ENCODE measurements at places on chromosomes 4 and X.

DNA sequence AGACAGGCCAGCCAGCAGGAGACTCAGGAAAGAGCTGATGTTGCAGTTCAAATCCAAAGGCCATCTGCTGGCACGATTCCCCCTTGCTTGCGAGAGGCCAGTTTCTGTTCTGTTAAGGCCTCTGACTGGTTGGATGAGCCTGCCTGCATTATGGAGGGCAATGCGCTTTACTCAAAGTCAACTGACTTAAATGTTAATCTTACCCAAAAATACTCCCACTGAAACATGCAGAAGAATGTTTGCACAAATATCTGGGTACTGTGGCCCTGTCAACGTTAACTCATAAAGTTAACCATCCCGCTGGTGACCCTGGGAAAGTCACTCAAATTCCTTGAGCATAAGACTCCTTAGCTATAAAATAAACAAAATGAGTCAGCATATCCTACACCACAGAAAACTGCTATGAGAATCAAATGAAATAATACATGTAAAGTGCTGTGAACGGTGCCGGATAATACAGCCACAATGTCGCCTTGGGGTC is 326.4 kb downstream of the EVC2 start:
- DNase-seq, result no peak

DNA sequence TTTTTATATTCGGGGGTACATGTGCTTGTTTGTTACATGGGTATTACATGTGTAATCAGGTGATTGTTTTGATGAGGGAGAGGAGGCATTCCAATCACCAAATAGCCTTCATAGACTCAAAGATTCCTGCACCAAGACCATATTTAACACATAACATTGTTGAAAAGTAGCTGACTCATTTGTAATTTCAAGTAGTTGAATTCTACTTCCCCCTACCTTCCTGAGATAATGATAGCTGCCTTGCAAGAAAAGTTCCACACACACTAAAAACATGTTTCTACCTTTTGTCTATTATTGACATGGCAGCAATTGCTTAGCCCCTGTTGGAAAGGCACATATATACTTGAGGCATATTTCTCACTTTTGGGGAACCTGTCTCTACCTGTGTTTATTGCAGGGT is 16.1 kb downstream of the PGAM4 start:
- DNase-seq, result no peak

DNA sequence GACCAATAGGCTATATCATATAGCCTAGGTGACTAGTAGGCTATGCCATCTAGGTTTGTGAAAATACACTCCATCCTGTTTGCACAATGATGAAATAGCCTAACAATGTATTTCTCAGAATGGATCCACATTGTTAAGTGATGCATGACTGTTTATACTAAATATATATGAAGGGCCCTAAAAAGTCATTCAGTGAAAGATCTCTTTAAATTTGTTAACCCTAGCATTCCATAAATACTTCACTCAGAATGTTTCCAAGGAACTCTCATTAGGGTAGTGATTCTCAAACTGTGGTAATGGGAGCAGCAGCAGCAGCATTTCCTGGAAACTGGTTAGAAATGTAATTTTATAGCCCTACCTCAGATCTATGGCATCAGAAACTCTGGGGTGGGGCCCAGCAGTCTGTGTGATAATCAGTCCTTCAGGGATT is 74.9 kb downstream of the PRRG1 start:
- DNase-seq, result no peak

DNA sequence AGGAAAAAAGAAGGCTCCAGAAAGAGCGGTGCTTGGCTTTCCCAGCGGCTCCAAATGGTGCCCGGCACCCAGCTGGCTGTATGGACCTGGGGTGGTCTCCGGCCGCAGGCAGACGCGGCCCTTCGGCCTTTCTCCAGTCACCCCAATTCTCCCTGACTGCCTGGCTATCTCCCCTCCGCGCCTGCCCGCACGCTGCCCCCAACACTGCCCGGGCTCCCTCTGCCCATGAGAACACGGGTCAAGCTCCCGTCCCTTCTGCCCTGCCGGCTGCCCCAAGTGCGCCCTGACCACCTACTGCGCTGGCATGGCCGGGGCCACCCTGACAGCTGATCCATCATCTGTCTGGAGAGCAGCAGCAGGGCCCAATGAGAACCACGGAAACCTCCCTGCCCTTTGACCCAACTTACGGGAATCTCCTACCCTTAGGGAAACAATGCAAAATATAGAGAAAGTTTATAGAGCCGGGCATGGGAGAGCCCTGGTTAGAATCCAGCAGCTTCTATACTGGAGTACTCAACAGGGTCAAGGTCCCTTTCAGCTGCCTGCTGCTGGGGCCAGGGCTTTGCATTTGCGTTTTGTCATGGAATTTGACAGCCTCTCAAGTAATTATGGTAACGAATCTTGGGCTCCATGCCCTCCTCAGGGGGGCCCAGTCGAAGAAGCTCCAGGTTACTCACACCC is 1.2 kb upstream of the FAM3A start:
- DNase-seq, result no peak

GRCh38 chr4:134215620-134216344 is 14.2 kb upstream of the PABPC4L start:
- no peak for DNase-seq

DNA sequence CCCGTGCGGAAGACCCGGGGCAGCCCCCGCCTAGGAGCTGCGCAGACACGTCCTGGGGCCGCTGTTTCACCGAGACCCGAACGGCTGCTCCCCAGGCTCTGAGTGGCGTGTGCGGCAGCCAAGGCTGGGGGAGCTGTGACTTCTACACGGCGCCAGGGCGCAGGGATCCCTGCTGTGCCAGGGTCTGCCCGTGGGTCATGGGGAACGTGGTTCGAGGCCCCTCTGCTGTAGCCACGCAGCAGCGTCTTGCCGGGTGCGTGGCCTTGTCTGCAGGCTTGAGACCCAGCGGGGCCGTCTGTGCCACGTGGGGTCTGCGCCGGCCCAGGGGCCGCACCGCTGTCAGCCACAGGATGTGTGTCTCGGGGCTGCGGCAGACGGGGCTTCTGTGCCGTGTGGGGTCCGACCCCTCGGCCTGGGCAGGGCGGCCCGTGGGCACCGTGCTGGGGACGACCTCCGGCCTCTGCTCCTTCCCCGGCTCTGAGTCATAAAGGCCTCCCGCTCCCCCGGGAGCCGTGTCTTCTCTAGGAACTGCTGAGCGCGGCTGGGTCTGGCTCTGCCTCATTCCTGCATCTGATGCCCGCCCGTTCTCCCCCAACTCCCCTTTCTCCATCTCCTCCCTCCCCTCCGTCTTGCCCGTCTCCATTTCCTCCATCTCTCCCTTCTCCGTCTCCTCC is 12.7 kb upstream of the GTPBP6 start:
- DNase-seq, result no peak

DNA sequence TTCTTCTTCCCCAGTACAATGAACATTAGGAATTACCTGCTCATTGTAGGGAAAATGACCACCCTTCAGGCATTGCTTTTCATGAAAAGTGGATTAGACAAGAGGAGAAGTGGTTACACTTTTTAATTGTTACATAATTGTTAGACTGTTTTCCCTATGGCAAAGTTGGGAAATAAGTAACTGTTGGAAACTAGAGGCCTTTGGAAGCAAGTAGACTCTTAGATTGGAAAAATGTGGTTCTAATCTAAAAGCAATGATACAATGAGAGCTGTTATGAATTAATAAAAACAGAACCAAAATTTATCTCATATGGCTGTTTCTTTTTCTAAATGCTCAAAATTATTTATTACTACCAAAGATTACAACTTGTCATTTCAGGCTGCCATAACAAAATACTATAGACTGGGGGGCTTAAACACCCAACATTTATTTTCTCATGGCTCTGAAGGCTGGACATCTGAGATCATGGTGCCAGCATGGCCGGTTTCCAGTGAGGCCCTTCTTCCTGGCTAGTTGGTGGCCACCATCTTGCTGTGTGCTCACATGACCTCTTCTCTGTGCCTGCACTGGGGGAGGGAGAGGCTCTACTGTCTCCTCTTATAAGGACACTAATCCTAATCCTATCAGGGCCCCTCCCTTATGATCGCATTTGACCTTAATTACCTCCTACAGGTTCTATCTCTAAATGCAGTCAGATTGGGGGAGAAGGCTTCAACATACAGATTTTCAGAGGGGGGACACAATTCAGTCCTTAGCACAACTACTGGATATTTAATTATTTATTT is 12.5 kb downstream of the CC2D2A start:
- DNase-seq, result no peak

- no peak for DNase-seq
Measured at GRCh38 chrX:45992402-45993123, 552.7 kb downstream of the ZNF674 start.

GRCh38 chrX:19758539-19758938 is 128.9 kb downstream of the SH3KBP1 start:
- DNase-seq, result no peak

GRCh38 chrX:134741746-134742145 is 83.5 kb upstream of the PLAC1 start:
- DNase-seq, result no peak

DNA sequence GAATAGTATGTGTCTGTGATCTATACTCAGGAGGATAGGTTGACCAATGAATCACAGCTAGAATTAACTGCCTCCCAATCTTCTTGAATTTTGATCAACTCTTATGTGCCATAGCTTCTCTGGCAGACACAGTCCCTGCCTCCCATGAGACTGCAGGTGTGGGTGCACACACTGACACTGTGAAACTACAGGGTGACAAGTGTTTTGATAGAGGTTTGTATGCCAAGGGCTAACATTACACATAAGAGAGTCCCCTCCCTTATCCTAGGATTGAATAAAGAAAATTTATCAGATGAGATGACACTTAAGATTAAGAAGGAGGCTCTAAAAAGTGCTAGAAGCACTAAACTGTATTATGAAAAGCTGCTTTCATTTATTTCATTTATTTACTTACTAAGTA is 218.4 kb upstream of the BMP3 start:
- DNase-seq, result no peak

- DNase-seq, result no peak
Measured at GRCh38 chr4:2697995-2698414, 58.1 kb downstream of the TNIP2 start.

DNA sequence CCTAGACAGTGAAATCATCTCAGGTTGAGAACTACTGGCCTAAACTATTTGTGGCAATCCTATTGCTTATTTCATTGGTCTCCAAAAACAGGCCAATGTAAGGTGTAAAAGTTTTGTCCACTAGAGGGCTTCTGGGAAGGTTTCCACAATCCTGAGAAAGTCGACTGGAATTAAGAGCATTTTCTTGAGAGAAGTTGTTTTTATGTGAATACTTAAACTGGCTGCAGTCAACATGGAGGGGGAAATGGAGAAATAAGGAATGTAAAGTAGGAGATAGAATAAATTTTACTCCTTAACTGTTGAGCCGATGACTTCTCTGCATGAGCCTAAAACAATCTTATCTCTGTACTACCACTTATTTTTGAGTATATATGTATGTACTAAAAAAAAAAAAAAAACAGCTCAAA is 11.0 kb upstream of the EIF4E start:
- DNase-seq, result no peak

- DNase-seq, result no peak
Measured at GRCh38 chrX:2283111-2283859, 217.5 kb downstream of the DHRSX start.

DNA sequence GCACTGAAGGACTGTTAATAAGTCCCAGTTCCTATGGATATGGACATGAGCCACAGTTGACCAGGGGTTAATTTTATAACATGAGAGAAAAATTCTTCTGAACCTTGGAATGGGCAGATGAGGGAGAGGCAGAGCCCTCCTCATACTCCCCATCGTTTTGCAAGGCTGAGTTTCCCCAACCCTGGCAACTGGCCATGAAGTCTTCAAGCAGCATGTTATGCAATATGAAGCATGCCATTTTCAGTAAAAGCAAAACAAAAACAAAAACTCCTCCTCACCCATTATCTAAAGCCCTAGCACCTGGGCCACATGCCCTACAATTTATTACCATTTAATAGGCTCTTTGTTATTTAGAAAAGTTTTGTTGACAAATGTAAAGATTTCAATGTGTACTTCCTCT is 64.5 kb downstream of the GPC4 start:
- no peak for DNase-seq

DNA sequence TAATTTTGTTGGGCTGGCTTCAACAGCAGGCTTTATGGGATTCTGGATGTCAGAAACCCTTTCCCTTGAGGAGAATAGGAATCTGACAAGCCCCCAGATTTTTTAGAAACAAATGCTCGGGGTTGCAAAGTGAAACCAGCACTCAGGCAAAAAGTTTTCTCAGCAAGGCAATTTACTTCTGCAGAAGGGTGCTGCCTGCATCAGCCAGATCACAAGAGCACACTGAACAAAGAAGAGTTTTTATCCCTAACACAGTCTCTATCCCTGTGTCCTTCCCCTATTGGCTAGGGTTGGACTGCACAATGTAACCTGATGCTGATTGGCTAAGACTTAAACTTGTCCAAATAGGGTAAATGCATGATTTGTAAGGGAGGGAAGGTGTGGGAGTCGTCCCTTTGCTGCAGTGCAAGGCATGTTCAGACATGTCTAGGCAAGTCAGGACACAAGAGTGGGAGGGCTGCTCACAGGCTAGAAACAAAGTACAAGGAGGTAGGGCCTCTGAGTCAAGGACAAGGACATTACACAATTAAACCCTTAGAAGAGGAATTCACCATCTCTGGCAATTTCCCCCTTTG is 175.8 kb downstream of the CCNG2 start:
- DNase-seq, result no peak

GRCh38 chrX:34332334-34332733 is 200.2 kb upstream of the FAM47A start:
- DNase-seq, result no peak

DNA sequence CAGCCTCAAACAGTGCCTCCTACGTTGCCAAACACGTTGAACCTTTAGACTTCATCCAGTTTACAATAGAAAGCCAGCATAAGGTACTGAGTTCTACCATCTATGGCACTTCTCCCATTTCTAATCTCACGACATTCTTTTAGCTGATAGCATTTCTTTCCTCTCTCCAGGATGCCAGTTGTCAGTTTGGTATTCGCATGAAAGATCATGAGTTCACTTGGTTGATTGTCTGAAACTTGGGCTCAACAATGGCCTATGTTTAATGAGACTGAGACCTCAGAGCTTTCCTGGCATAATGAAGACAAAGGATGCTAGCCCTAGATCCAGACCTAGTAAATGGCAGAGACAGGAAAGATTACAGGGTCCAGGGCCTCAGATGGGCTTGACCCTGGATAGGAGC is 69.2 kb upstream of the SPRY1 start:
- no peak for DNase-seq

GRCh38 chr4:174318829-174319764 is 35.4 kb downstream of the CEP44 start:
- no peak for DNase-seq

DNA sequence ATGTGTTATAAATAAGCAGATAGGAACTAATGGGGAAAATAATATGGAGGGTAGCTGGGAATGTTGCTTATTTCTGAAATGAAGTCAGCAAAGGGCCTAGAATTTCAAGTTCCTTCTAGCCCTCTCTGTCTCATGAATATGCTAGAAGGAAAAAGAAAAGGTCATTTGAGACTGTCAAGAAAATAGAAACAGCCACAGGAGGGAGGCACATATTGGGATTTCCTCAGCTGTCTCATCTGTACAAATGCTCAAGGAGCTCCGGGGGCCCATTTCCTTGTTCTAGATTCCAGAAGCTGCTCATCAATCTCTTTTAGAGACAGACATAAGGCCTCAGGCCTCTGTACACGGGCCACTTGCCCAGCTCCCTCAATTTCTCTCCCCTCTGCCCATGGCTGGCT is 127.6 kb upstream of the ETNPPL start:
- no peak for DNase-seq

GRCh38 chrX:36534900-36535299 is 473.3 kb upstream of the FAM47C start:
- DNase-seq, result peak; percentile 47
